ENCODE measurements at places on chromosomes 1 and 21.

- no peak for DNase-seq
- H3K36me3 ChIP-seq, result peaks cover 30% of the 10 kb centered on the region
- no peaks in the 10 kb centered on the region for H3K27me3 ChIP-seq
- H3K4me3 ChIP-seq, result no peak overlapping the region
- H3K4me1 ChIP-seq, result no peaks in the 10 kb centered on the region
- H3K27ac ChIP-seq, result no peak overlapping the region
Observed at GRCh38 chr1:224933584-224933983, 4.1 kb downstream of the DNAH14 start.

DNA sequence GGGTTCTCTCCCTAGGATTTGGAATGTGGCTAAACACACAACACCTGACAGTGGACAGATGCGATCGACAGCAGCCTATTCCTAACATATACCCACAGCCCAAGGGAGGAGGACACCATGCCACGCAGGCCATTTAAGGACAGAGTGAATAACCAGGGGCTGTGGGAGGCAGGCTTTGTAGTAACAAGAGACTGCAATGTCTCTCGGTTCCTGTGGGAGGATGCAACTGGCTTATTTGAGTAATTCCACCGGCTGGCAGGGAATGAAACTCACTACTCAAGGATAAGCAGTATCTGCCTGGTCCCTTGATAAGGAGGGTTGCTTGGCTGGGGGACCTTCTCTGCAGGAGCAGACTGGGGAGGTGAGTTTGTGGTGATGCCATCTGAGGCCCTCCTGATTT lies 109.6 kb downstream of the PCP4 start:
- H3K4me3 ChIP-seq, result no peak overlapping the region
- peaks cover 4% of the 10 kb centered on the region for H3K27me3 ChIP-seq
- H3K36me3 ChIP-seq, result no peaks in the 10 kb centered on the region
- H3K27ac ChIP-seq, result no peak overlapping the region
- DNase-seq, result no peak

GRCh38 chr1:160149716-160150115 lies 1.7 kb upstream of the ATP1A4 start:
- no peak for DNase-seq
- no peak overlapping the region for H3K27ac ChIP-seq
- no peak overlapping the region for H3K4me3 ChIP-seq
- H3K27me3 ChIP-seq, result no peaks in the 10 kb centered on the region

GRCh38 chr1:189499736-189500135 lies 977.9 kb downstream of the BRINP3 start:
- H3K4me1 ChIP-seq, result no peaks in the 10 kb centered on the region
- H3K4me3 ChIP-seq, result no peak overlapping the region
- no peaks in the 10 kb centered on the region for H3K36me3 ChIP-seq
- no peaks in the 10 kb centered on the region for H3K27me3 ChIP-seq

DNA sequence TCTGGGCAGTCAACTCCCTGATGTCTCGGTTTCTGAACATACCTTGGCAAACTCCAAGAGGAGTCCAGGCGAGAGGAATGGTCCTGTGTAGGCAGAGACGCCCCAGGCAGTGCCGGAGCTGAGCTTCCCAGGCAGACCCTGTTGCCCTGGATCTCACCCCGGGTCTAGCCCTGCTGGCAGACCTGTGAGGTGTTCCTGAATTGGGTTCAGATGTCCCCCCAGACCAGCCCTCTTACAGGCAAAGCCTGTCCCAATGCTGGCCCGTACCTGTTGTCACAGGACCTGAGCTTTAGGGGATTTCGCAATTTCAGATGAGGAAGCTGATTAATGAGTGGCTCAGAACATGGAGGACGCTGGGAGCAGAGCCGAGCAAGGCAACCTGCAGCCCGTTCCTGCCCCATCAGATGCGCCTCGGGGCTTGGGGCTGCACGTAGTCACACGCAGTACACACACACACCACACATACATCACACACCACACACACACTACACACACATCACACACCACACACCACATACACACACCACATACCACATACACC lies 38.5 kb upstream of the PDE9A start:
- H3K27ac ChIP-seq, result no peak overlapping the region
- no peaks in the 10 kb centered on the region for H3K36me3 ChIP-seq
- peaks cover 4% of the 10 kb centered on the region for H3K4me1 ChIP-seq
- peak; percentile 36 for DNase-seq

DNA sequence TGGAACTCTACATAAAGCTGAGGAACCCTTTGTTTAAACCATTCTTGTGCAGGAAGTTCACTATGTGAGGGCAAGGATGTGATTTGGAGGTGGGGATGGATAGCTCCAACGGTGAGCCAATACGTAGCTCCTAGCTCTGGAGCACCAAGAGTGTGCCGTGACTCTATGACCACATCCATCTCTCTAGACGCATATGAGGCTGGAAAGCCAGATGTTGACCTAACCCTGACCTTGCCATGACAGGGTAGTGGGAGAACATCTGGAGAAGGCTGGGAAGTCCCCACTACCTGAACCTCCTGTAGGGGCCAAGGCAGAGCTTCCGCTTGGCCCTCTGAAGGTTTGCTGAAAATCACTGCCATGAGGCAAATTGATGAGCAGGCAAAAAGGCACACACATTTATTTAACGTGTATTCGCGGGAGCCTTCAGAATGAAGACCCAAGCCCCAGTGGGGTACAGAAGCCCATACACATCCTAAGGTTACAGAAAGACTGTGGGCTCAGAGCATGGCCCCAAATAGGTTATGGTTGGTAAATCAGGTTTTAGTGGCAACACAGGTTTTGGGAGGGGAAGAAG lies 43.4 kb downstream of the EIF2D start:
- no peak overlapping the region for H3K27ac ChIP-seq
- no peaks in the 10 kb centered on the region for H3K27me3 ChIP-seq
- no peaks in the 10 kb centered on the region for H3K36me3 ChIP-seq
- DNase-seq, result no peak
- H3K4me3 ChIP-seq, result no peak overlapping the region
- H3K4me1 ChIP-seq, result peaks cover 7% of the 10 kb centered on the region

- no peak overlapping the region for H3K4me3 ChIP-seq
- DNase-seq, result peak; percentile 56
- H3K27ac ChIP-seq, result no peak overlapping the region
Observed at GRCh38 chr21:45003331-45004058, 63.7 kb downstream of the SLX9 start.

GRCh38 chr1:39789571-39790110 lies 976 bp upstream of the BMP8B start:
- H3K27ac ChIP-seq, result no peak overlapping the region
- peaks cover 8% of the 10 kb centered on the region for H3K4me1 ChIP-seq

GRCh38 chr1:189764391-189765320 lies 713.0 kb downstream of the BRINP3 start:
- no peak overlapping the region for H3K4me3 ChIP-seq
- DNase-seq, result no peak

DNA sequence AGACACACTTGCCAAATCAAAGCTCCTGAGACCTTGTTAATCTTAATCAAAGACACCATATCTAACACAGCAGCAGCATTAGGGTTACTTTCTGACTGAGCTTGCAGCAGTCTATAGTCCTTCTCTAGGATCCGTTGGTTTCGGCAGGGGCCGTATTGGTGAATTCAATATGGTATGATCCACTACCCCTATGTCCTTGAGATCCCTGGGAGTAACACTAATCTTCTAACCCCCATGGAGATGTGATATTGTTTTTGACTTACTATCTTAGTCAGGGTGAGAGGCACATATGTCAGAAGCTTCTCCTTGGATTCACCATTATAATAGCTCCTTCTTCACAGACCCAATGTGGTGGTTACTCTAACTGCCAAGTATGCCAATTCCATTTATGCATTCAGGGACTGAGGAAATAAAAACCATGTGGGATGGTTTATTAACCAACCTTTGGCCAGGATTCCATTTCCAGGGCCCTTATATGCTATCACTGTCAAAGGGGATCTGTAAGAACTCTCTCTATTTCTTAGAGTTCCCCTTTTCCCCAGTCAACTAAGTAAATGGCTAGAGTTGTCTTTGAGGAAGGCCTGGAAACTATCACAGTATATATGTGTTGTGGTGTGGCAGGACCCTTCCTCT lies 673.6 kb upstream of the USP24 start:
- no peak for DNase-seq
- no peak overlapping the region for H3K27ac ChIP-seq
- no peaks in the 10 kb centered on the region for H3K27me3 ChIP-seq
- no peaks in the 10 kb centered on the region for H3K4me1 ChIP-seq

- no peaks in the 10 kb centered on the region for H3K4me1 ChIP-seq
- no peaks in the 10 kb centered on the region for H3K36me3 ChIP-seq
- H3K4me3 ChIP-seq, result no peak overlapping the region
- no peak overlapping the region for H3K27ac ChIP-seq
- H3K27me3 ChIP-seq, result peaks cover 85% of the 10 kb centered on the region
- DNase-seq, result no peak
Observed at GRCh38 chr1:170674986-170675385, 11.1 kb downstream of the PRRX1 start.

GRCh38 chr1:93614986-93615581 lies 66.6 kb downstream of the BCAR3 start:
- H3K36me3 ChIP-seq, result no peaks in the 10 kb centered on the region
- H3K27me3 ChIP-seq, result no peaks in the 10 kb centered on the region
- peaks cover 50% of the 10 kb centered on the region for H3K4me1 ChIP-seq
- no peak overlapping the region for H3K27ac ChIP-seq
- H3K4me3 ChIP-seq, result no peak overlapping the region
- DNase-seq, result no peak

DNA sequence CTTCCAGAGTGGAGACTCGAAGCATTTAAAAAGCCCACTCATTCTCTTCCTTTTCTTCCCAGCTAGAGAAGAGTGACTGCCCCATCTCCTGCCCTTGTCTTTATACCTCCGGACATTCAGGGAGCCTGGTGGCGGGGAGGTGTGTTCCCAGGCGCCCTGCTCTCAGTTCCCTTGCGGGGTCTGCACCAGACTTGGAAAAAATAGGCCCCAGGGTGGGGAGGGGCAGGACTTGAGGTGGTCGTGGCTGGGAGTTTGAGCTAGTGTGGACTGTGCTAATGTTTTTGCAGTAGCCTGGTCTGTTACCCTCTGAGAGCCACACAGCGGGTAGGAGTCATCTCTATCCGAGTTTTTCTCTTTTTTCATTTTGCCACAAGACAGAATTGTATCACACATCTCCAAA lies 139.1 kb downstream of the PEX14 start:
- peaks cover 10% of the 10 kb centered on the region for H3K4me1 ChIP-seq
- H3K27me3 ChIP-seq, result no peaks in the 10 kb centered on the region
- no peaks in the 10 kb centered on the region for H3K36me3 ChIP-seq
- DNase-seq, result no peak

DNA sequence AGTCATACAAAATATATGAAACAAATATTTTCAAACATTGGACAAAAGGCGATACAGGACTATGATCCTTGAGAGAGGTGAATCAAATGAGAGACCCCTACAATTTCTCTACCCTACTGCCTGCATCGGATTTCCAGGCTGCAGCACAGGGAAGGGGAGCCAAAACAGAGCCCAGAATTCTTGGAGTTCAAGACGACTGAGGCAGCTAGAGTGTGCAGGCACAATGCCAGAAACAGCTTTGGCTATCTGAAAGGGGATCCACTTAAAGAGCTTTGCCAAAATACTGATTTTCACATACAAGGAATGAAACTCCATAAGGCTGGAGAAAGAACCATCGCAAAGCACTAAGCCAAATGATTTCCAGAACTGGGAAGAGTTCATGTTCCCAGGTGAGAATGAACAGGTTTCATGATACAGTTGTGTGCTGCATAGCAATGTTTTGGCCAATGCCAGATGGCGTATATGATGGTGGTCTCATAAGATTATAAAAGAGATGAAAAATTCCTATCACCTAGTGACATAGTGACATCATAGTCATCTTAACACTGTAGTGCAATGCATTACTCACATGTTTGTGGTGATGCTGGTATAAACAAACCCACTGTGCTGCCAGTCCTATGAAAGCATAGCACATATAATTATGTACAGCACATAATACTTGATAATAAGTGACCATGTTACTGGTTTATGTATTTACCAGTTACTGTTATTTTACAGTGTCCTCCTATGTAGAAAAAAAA lies 77.5 kb downstream of the KCND3 start:
- no peak overlapping the region for H3K4me3 ChIP-seq
- peaks cover 17% of the 10 kb centered on the region for H3K4me1 ChIP-seq
- no peak for DNase-seq
- H3K27ac ChIP-seq, result no peak overlapping the region
- H3K36me3 ChIP-seq, result no peaks in the 10 kb centered on the region
- no peaks in the 10 kb centered on the region for H3K27me3 ChIP-seq

DNA sequence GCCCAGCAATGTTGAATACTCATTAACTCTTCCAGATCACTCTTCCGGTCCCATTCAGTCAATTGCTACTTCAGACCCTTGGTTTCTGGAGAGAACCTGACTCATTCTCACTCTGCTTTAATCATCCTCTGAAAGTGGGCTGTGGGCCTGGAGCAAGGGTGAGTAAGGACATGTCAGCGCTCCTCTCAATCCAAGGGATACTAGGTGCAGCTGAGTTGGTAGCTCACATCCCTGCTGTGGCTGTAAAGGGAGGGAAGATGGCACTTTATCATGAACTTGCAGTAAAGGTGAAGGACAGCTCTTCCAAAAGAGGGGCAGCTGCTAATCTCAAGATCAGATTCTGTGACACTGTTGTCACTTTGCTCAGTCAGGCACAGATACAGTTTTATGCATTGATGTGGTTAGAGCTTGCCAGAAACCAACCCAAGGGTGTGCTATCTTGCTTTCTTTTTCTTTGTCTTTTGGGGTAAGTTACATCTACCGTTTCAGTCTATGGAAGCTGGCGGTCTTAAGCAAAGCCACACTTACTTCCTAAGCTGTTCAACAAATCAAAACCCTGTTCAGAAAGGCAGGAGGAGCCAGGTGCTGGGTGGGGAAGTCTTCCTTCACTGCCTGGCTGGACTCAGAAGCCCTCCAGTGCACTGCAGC lies 26.5 kb upstream of the NTPCR start:
- H3K27ac ChIP-seq, result no peak overlapping the region
- no peak overlapping the region for H3K4me3 ChIP-seq
- no peaks in the 10 kb centered on the region for H3K36me3 ChIP-seq
- H3K4me1 ChIP-seq, result no peaks in the 10 kb centered on the region

DNA sequence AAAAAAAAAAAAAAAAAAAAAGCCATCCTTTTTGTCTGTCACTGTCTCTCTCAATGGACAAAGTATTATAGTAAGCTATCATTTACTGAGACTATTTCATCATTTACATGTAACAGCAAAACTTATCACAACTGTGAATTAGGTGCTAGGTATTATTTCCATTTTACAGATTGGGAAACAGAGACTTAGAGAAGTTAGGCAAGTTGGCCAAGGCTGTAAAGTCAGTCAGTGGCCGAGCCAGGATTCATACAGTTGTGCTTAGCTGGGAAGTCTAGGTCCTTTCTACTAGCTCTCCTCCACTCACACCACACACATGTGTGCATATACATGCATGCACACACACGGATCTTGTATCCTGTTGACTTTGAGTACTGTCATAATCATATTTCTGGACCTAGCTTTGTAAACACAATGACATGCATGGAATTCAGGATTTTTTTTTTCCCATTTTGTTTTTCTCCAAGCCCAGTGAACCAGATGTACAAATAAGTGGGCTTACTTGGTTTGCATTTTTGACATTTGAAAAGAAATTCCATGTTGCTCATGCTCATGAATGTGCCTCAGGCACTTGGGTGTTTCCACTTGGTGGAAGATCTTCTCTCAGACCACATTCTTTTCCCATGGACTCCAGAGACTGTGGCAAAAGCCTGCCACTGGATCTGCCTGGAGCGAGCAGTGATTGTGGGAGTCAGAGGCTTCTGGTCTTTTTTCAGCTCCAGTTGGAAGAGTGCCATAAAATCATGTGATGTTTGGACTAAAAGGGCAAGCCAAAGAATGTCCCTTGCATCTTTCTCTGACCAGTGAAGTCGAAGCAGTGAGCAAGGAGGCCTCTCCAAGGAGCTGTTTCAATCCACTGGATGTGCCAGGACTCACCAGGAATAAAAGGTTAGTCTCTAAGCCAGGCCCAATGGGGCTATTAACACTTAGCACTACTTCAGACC lies 61.7 kb upstream of the DNAJC6 start:
- no peak overlapping the region for H3K4me3 ChIP-seq
- H3K4me1 ChIP-seq, result no peaks in the 10 kb centered on the region
- no peaks in the 10 kb centered on the region for H3K27me3 ChIP-seq
- no peak overlapping the region for H3K27ac ChIP-seq
- no peak for DNase-seq

Measured in neural progenitor cell (in vitro differentiated cells).